NCI-H460 (cell line): ENCODE measurements at places on chromosomes 2 and 18. TPM values are rescaled to one million over a fixed set of nuclear protein-coding genes. Genes with fewer than 3 reads are reported as not detected.

Gene HS6ST1
- total RNA-seq, result 15.6 and 17.1 TPM in 2 replicates

Gene NTSR2
- not detected in 2 replicates for total RNA-seq

Gene TUBA4B
- total RNA-seq, result not detected in 2 replicates

Gene TMEM247
- not detected in 2 replicates for total RNA-seq

Gene VWA3B
- total RNA-seq, result not detected in 2 replicates

Gene SCYGR6
- total RNA-seq, result not detected in 2 replicates

Gene PUS10
- total RNA-seq, result 8.2 and 10.2 TPM in 2 replicates

Gene ORC2
- 28.4 and 30.9 TPM in 2 replicates for total RNA-seq

Gene PTPN18
- total RNA-seq, result 26.7 and 33.8 TPM in 2 replicates

Gene IL1RL1
- total RNA-seq, result 4.5 and 4.7 TPM in 2 replicates

Gene POLR1B
- total RNA-seq, result 35.9 and 43.0 TPM in 2 replicates

DNA sequence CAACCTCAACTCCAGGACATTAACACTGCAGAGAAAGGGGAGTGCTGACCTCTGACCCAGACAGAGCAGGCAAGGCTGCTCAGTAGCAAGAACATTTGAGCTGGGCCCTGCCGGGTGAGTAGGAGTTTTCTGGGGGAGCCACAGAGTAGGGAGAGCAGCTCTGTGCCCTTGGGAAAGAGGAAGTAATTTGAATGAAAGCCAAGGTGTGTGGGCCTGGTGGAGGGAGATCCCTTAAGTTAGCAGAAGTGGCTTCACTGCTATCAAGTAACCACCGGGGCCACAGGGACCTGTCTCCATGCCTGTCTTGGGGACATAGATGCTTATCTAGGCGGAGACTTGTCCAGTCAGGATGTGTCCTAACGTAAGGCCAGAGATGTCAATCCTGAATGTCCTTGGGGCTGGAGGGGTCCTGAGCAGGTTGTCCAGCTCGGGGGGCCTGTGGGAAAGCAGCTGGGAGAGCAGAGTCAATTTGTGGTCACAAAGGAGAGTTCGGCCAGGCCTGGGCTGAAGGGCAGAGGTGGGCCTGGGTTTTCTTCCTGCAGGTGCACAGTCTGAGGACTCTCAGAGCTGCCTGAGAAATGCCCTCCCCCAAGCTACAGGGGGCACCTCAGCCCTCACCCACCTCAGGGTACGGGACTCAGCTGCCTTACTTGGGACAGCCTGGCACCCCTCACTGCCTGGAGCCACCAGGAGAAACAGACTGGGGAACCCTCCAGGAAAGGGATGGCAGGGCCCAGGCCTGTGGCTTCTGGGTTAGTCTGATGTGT is 15.0 kb upstream of the OTOF start:
- no peak for DNase-seq

GRCh38 chr18:75546964-75547363 is 119.5 kb upstream of the SMIM21 start:
- no peak for DNase-seq

- DNase-seq, result no peak
Measured at GRCh38 chr2:39631718-39632117, 34.0 kb upstream of the TMEM178A start.

DNA sequence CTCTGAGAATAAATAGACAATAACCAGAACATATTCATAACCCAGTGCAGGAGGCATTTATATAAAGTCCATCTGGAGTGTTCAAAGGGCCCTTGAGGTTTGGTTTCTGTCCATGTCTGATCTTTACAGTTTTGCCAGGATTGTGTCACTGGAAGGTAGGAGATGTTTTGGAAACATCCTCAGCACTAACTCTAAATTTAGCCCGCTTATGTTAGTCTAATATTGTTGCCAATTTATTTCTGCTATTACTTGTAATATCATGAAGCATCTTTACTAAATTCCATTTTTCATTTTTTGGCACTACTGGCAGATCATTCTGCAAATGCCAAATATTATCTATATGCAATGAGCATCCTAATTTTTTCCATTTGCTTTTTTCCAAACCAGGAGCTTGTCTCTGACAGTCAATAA is 22.4 kb upstream of the REV1 start:
- no peak for DNase-seq

GRCh38 chr18:27301615-27302378 is 116.7 kb upstream of the CHST9 start:
- no peak for DNase-seq

DNA sequence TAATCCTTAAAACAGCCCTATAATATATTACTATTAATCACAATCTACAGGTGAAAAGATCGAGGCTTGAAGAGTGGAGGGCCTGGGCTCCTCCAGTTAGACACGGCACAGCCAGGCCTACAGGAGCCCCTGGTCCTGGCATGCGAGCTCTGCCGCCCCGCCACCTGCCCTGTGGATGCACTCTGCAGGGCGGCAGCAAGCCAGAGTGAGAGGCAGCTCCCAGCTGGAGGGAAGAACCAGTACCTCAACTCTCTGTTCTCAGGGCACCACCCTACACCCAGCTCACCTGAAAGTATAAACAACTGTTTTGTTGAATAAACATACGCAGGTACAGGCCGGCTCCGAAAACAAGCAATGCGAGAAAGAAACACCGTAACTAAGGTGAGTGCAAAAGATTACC is 34.6 kb downstream of the EIPR1 start:
- no peak for DNase-seq

GRCh38 chr2:211447548-211447947 is 891.1 kb downstream of the CPS1 start:
- DNase-seq, result no peak

- DNase-seq, result no peak
Measured at GRCh38 chr2:2563309-2563860, 232.3 kb upstream of the MYT1L start.

- no peak for DNase-seq
Measured at GRCh38 chr2:142926445-142926844, 49.0 kb downstream of the KYNU start.

DNA sequence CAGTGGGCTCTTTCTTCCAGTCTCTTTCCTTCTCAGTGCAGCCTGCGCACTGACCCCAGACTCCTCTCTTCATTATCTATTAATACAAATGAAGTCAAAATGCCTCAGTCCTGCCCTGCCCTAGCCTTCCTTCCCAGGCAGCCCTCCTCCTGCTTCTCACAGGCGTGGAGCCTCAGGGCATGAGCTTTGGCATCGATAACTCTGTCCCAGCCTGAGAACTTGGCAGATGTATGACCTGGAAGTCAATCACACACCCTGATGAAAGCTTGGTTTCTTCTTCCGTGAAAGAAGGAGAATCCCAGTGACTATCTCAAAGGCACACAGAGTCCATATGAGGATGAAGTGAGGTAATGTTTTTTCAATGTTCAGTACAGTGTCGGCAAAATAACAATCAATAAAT is 600.7 kb upstream of the ID2 start:
- DNase-seq, result no peak

GRCh38 chr2:160114020-160114419 is 51.6 kb upstream of the PLA2R1 start:
- DNase-seq, result no peak

DNA sequence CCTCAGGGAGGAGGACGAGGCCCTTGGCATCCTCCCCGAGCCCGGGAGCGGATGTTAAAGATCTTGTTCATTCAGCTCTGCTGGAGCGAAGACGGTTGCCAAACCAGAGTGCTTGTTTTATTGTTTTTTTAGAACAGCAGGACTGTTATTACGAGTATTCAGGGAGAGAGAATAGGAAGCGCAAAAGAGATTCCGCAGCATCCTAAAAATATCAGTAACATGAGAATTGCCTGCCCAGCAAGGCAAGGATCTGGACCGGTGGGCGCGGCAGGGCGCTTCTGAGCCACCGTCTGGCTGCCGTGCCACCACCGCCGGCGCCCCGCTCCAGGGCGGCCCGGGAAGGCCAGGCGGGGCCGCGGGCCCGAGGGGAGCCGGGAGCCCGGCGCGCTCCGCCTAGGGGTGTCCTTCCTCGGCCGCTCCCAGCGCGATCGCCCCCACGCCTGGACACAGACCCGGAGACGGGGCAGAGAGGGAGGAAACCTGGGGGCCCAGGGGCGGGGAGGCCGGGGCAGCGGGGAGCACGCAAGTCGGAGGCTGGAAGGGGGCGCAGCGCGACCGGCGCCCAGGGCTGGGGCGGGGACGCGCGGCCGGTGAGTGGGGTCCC is 843 bp downstream of the CYS1 start:
- DNase-seq, result no peak

- DNase-seq, result no peak
Measured at GRCh38 chr2:105714141-105714540, 30.6 kb upstream of the NCK2 start.

- DNase-seq, result no peak
Measured at GRCh38 chr2:205769879-205770278, 87.6 kb downstream of the NRP2 start.

DNA sequence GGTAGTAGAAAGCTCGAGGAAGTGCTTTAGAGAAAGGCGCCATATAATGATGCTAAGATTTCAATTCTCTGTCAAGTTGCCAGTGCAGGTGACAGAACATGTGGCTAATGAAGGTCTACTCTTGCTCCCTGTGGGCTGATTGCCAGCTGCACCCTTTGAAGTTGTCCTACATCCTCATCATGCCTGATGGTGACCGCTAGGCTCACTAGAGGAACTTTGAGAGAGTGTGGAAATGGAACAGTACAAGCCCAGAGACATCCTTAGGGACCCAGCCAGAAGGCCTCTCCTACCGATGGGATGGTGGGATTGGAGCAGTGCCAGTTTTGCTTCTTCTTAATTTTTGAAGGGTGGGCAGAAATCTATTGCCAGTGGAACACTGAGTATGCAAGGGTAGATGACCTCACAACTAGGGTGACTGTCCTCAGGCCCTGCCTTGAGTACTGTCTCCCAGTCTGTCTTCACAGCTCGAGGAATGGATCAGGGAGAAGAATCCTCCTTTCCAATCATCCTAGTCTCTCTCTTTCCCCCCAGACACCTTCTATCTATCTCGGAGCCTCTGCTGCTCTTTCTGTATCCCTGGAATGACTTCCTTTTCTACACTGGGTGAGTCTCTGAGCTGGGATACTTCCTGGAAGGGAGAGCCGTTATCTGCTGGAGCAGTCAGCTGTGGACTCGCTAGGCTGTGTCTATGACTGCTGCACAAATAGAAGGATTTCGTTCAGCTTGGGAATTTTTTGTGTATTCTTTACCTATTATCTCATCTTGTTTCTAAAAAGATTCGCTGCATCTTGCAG is 33.5 kb downstream of the LGALSL start:
- DNase-seq, result no peak

GRCh38 chr2:81894451-81894990 is 1590.0 kb upstream of the LRRTM1 start:
- DNase-seq, result peak; percentile 19

DNA sequence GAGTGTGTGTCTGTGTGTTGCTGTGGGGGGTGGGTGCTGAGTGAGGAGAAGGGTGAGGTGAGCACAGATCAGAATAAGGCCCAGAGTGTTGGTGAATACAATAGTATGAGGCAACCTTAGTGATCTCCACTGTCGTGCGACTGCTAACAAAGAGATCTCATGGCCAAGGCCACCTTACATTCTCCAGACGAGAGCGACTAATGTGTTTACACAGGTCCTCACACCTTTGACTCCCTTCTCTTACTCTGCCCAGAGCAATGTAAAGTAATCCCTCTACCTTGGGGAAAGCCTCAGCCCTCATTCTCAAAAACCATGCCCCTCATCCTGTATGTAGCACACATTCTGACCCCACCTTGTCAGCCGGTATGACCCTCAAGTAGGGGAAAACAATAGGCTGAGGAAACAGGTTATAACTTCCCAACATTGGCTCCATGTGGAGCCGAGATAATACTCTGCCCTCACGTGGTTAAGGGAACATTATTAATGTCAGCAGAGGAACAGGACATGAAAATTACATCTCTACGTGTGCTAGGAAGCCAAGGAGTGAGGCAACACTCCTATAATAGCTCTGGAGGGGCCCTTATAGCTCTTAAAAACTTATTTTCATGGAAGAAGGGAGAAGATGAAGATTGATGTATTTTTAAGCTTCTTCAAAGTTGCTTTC is 323.0 kb upstream of the NT5C1B start:
- DNase-seq, result no peak

GRCh38 chr2:100106460-100106859 is 35.9 kb downstream of the AFF3 start:
- DNase-seq, result no peak
